ENCODE measurements at places on chromosomes 5 and 9.

DNA sequence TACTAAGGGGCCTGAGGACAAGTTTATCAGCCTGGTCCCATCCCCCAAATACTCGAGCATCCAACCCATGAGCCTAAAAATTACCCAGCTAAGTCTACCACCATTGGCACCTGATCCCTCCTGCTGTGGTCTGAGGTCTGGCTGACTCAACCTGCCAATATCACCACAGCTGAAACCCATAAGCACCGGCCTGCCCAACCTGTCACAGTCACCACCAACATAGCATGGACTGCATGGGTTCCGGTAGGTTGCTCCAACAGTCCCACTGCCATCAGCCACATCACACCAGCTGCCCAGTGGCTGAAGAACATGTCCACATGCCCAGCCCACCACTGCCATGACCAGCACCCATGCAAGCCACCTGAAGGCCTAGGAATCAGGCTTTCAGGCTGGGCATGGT is 495.0 kb downstream of the PRELID2 start:
- no peak for DNase-seq

DNA sequence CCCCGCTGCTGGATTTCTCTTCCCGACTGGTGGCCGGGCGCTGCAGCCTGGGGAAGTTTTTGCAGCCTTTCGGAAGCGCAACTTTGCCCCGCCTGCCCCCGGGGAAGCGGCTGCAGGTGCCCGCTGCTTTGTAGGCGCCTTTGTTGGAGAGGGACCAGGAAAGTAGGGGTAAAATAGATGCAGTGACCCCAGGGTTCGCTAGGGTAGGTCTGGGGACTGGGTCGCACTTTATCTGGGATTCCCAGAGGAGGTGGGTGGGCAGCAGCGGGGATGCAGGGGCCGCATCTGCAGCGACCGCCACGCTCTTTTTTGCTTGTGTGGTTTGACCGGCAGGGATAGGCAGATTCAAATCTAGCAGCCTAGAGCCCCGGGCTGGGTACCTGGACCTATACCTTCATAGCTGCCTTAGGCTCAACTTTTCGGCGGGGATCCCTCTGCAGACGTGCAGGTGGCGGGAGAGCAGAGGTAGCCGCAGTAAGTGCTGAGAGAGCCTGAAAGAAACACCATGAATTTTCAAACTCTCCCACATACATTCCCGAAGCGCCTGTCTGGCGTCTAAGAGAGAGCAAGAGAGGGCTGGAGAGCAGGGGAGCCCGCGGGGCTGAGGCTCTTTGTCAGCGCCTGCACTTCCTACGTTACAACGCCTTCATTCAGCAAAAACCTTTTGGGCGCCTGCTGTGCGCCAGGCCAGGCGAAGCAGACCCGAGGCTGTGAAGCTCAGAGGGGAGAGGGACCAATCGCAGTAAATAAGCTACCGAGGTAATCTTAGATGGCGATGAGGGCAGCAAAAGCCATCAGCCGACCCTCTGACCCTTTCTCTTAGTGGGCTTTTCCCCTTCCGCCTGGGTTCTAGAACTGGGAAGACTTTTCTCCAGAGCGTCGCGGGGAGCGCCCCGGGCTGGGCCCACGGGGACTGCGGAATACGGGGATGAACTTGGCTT is 642 bp downstream of the SV2C start:
- DNase-seq: no peak

- no peak for DNase-seq
Measured at GRCh38 chr5:66529704-66530103, 66.5 kb upstream of the MAST4 start.

- no peak for DNase-seq
Measured at GRCh38 chr9:75372499-75373268, 284.4 kb downstream of the OSTF1 start.

- DNase-seq: no peak
Measured at GRCh38 chr9:8842402-8843193, 1043.0 kb upstream of the DMAC1 start.

- no peak for DNase-seq
Measured at GRCh38 chr5:139668064-139668880, 20.1 kb downstream of the CXXC5 start.

DNA sequence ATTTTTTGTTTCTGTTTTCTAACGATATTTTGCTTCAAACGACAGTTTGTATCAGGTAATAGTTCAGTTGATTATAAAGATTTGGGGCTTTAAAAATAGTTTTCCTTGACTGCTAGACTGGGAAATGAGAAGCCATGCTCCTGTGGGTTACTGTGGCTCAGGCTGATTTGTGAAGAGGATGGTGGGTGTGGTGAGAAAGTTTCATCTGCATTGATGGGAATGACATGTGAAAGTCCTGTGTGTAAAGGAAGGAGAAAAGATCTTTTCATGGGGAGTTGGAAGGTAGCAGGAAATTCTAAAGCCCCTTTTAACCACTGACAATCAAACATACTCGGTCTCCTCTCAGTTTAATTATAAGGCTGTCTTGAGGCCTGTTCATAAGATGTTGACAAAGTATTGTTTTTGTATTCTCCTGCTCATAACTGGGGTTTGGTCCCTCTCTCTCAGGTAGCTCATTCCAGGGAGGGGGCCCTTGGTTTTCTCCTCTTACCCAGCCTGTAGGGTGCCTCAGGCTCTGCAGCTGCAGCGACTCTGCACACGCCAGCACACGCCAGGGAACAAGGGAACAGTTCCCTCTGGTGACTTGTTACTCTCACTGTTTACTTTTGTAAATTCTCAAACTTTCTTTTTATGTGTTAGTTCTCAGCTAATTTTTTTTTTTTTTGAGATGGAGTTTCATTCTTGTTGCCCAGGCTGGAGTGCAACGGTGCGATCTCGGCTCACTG is 91.6 kb downstream of the CARTPT start:
- no peak for DNase-seq

DNA sequence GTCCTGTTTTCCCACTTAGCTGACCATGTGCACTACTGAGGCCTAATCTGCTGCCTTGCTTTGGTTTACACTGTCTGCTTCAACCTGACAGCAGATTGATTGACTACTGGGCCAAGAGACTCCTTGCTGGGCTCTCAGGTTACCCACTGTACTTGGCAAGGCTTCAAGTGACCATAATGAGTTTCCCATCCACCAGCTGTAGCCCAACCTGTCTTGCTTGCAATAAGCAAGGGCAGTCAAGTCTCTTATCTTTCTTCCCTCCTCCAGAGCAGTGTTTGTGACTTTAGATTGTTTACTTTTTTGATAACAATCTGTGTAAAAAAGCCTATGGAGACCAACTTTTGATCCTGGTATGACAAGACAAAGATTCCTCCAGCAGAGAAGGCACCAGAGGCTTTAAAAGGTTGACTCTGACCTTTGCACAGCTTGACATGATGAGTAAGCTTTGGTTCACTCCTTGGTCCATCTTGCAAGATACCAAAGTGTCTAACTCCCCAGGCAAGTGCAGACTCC is 912.3 kb upstream of the SEMA6A start:
- DNase-seq: no peak

DNA sequence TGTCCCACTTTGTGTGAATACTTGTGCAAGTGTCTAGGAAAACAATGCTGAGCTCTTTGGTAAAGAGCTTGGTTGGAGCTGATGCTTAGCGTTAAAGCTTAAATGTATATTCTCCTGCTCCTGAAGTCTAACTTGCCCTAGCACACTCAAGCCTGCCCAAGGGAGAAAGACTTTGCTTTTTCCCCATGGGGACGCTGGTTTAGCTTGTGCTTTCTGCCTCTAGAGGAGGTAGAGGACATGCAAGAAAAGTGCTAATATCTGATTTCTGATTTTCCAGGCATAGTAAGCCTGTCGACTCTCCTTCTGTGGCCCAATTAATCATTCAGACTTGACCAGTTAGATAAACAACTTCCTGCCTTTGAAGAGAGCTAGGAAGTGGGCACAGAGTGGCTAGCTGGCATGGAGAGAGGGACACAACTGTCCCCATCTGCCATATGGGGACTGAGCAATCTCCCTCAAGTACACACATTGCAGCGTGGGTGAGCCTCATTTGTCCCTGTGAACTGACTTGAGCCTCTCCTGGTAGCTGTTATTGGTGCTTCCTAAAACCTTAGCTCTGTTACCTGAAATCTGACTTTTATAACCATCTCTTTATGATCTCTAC is 348.4 kb downstream of the BRINP1 start:
- DNase-seq: no peak

All from fibroblast of the aortic adventitia (primary cell).